ENCODE measurements at places on chromosomes 2 and 18.
A peak's percentile ranks its signal among the peaks of the same experiment; 100 is the strongest.

- DNase-seq = no peak
Observed at GRCh38 chr2:193103064-193103463, 908.3 kb upstream of the TMEFF2 start.

GRCh38 chr18:73156117-73156516 lies 288.3 kb upstream of the NETO1 start:
- no peak for DNase-seq

DNA sequence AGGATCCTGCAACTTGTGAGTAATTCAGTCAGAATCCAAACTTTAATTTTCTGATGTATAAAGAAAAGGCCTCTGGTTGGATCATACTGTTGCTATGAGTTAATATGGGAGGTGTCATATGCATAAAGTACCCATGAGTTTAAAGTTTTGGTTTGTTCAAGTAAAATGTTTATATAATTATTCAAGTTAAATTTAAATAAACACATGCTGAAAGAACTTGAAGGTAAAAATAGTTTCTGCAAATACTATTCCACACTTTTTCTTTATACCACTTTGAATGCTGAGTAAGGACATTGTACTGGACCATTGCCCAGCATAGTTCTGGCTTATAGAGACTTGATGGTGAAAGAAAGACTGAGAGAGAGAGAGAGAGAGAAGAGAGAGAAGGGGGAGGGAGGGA lies 30.7 kb downstream of the PKP4 start:
- DNase-seq = no peak

GRCh38 chr2:231680992-231681852 lies 27.1 kb upstream of the PTMA start:
- DNase-seq = no peak

DNA sequence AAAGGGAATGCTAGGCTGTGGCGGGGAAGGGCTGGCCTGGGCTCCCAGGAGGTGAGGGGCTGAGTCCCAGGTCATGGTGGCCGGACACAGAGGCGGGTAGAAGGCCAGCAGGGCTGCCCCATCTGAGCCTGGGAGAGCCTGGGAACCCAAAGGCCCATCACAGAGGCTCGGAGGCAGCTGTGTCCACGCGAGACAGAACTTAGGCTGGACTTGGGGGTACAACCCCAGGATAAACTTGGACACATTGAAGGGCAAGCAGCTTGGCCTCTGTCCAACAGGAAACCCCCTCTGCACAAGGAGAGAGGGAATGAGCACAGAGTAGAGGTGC lies 95.9 kb downstream of the ZFP36L2 start:
- DNase-seq = no peak

DNA sequence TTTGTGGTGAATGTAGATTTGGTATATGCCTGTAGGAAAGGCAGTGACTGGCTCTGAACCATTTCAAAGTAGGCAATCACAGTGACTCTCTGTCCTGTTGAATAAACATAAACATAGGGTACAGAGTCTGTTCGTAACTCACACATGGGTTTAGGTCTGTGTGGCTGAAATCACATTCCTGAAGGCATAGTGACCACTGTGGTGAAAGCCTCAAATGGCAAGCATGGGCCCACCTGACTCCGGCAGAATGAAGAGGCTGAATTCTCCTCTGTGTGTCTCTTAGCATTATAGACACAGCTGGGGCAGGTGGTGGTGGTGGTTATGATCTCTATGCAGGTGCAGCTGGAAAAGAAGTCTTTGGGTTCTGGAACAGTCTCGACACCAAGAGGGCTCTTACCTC lies 61.2 kb downstream of the ITGA6 start:
- no peak for DNase-seq

- DNase-seq = no peak
Observed at GRCh38 chr2:232386490-232386739, 7.9 kb downstream of the ALPP start.

GRCh38 chr2:5951471-5951870 lies 259.3 kb downstream of the SOX11 start:
- DNase-seq = no peak

- DNase-seq = no peak
Observed at GRCh38 chr2:219331560-219332213, 857 bp downstream of the RESP18 start.

DNA sequence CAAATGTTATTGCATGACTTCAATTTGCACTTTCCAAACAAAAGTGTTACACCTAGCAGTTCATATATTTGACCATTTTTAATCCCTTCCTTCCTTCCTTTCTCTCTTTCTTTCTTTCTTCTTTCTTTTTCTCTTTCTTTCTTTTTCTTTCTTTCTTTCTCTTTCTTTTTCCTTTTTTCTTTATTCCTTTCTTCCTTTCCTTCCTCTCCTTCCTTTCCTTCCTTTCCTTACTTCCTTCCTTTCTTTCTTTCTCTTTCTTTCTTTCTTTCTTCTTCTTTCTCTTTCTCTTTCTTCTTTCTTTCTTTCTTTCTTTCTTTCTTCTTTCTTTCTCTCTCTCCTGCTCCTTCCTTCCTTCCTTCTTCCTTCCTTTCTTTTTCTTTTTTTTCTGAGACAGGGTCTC lies 146.7 kb upstream of the ALKAL2 start:
- DNase-seq = no peak

DNA sequence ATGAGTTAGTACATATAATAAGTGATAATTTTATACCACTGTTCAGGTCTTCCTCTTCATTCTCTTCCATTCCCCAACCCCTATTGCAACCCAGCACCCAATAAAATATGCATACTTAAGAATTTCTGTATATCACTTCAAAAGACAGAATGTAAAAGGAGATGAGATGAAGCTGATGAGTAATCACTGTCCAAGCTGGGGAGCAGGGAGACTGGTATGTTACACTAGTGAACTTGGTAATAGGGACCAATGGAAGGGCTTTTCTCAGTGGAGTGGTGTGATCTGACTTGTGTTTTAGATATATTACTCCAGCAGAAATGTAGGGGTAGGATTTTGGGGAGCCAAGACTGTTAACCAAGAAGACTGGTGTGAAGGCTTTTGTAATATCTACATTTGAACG lies 18.0 kb upstream of the ARHGAP28 start:
- DNase-seq = no peak

DNA sequence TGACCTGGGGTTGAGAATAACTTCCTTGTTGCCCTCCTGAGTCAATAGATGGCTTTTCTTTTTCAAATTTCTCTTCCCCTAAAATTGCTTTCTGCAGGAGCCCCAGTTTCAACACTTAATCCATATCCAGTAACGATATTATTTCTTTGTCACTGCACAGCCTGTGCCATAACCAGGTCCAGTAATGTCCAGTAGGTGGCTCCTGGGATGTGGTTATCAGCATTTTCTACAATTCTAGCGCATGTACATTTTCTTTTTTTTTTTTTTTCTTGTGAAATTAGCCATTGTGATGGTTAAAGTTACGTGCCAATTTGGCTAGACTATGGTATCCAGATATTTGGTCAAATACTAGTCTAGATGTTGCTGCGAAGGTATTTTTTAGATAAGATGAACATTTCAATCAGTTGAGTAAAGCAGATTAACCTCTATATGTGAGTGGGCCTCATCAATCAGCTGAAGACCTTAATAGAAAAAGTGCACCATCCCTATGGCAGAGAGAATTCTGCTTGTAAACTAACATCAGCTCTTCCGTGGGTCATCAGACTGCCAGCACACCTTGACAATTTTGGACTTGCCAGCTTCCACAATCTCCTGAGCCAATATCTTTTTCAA lies 72.9 kb upstream of the SCG2 start:
- no peak for DNase-seq

DNA sequence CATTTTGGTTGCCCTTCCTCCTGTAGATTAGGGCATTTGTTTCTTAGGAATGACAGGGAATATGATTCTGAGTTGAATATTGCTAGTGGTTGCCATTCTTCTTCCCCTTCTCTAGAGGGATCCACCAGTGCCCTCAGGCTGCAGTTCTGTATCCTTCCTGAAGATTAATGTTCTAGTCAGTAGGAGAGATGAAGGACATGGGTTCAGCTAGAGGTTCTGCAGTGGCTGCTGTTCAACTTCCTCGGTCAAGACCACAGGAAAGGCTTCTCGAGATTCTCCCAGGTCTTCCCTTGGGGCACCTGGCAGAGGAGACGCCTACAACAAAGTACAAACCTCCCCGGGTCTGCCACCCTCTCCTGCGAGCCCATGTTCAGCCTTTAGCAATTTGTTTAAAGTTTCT lies 325.5 kb downstream of the AFF3 start:
- DNase-seq = no peak

DNA sequence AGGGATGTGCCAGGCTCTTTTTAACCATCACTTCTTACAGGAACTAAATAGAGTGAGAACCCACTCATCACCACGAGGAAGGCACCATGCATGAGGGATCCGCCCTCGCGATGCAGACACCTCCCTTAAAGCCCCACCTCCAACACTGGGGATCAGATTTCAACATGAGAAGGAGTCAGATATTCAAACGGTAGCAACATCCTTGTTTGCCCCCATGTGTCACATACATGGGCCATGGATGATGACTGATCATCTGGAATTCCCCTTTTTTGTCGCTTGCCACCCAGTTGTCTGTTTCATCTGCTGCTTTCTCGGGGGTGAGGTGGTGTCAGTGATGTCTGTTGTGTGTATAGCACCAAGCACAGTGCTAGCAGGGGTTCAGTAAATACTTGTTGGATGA lies 57.9 kb downstream of the NCK2 start:
- no peak for DNase-seq

GRCh38 chr2:173741759-173742158 lies 223.4 kb downstream of the SP3 start:
- peak; percentile 76 for DNase-seq

- no peak for DNase-seq
Observed at GRCh38 chr2:233081232-233081730, 21.1 kb downstream of the INPP5D start.

DNA sequence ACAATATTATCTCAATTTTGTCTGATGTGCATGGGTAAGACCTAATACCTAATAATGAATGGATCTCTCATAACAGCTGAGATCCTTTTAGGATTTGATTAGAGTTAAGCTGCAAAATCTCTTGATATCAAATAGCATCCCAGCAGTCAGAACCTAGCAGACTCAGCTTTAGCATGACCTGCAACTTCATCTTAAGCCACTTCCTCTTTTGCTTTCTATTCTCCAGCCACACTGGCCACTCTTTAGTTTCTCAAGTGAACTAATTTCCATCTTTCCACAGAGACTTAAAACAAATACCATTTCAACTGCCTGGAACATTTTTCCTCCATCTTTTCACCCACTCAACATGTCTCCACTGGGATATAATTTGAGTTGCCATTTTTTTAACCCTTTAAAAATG lies 1251.6 kb upstream of the ZEB2 start:
- DNase-seq = no peak

- DNase-seq = no peak
Observed at GRCh38 chr2:238496756-238497609, 70.3 kb downstream of the ASB1 start.

- DNase-seq = no peak
Observed at GRCh38 chr2:54878182-54878581, 154.7 kb downstream of the EML6 start.

DNA sequence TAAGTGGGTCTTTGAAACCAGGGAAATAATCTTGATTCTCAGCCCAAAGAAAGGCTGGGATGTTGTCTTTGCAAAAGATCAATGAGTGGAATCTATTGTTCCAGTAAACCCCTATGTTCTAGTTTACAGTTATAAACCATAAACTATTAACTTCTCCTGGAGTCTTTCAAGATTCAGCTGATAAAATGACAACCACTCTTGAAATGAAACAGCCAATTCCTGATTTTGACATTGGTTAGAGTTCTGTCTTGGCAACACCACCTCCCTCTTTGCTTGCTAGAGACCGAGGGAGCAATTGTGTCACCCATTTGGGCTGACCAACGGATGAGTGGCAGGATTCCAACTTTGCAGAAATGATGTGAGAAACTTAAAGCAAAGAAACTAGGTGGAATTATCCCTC lies 746.9 kb downstream of the SLC4A3 start:
- no peak for DNase-seq

DNA sequence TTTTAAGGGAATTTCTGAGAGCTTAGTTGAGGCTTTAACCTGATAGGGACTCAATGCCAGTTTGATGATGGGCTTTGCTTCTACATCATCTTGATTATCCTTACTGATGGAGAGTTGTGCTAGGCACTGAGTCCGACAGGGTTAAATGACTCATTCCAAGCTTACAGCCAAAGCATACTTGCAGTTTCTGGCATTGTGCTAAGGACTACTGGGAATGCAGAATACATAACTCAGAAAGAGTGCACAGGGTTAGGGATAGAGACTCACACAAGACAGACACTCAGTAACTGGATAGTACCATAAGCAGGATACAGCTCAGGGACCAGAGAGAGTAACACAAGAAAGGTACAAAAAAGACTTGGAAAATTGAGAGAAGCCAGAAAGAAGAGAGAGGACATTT lies 94.1 kb upstream of the SLC14A2 start:
- DNase-seq = no peak

GRCh38 chr2:85770786-85771409 lies 17.1 kb downstream of the ATOH8 start:
- no peak for DNase-seq

- DNase-seq = no peak
Observed at GRCh38 chr18:58180172-58180571, 136.1 kb downstream of the NEDD4L start.

- DNase-seq = no peak
Observed at GRCh38 chr18:44651918-44652572, 28.6 kb upstream of the SETBP1 start.

Measured in NCI-H1105 (cell line).